ENCODE measurements at places on chromosomes 6 and 20.

DNA sequence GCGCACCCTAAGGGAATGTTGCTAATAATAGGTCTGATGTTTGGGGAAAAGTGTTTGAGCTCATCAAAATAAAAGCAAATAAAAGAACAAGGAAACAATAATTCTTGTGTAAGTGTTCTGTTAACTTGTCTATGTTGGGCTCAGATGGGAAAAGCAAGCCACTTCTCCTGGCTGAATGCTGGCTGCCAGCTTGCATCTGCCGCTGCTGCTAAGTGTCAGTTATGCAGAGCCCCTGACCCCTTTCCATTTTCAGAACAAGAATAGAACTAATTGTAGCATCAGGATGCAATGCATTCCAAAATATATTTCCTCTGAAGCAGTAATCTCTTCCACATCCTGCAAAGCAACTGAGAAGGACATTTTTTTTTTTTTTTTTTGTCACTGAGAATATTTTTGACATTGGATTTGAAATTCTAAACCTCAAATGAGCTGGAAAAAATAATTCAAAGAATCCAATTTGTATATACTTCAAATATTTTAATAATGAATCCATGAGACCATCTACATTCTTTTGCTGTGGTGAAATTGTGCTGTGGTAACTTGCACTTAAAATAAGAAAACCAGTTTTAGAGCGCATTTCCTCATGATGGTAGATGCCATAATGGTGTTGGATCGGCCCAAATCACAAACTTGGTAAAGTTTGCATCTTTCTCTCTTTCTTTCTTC, 43.9 kb upstream of the DEK start:
- DNase-seq = peak; percentile 90

DNA sequence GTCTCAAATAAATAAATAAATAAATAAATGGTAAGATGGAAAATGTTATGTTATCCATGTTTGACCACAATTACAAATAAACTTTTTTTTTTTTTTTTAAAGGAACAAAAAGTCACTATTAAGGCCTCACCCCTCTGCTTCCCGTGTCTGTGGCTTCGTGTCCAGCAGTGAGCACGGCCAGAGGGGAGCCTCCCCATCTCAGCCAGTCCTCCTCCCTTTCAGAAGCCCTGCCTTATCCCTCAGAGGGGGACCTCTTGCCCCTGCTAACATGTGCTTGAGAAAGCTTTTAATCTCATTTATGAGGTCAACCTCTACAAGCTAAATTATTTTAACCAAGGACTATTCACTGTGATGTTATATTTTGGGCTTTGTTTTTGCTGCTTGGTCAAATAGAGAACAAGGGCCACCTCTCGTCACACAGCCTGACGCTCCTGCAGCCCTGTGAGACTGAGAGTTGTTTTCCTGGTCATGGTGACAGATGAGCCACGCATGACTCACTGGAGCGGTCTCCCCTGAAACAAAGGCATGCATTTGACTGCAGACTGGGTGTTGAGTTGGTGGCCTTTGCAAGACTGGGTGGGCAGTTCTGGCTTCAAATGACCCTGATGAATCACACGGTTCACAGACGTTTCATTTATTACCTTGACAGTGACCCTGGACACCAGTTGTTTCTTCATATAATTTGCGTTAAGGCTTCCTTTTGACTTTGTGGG, 131.8 kb downstream of the TIAM2 start:
- peak; percentile 32 for DNase-seq

GRCh38 chr20:4060064-4060795, 44.9 kb upstream of the RNF24 start:
- no peak for DNase-seq

DNA sequence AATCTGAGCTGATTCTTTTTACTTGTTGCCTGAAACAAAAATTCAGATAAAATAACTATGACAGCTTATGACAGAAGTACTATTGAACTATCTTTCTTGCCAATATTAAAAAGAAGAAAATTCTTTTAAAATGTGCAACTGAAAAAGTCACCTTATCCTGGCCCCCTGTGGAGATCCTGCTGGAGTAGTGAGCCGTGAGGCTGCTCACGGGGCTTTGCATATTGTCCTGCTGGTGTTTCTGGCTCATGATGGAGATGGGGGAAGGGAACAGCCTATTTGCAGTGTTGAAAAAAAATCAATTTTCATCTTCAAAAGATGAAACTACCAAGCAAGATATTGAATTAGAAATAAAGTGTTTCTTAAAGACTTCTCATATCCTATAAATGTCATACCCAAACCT, 216.0 kb downstream of the SAMD5 start:
- DNase-seq = no peak

DNA sequence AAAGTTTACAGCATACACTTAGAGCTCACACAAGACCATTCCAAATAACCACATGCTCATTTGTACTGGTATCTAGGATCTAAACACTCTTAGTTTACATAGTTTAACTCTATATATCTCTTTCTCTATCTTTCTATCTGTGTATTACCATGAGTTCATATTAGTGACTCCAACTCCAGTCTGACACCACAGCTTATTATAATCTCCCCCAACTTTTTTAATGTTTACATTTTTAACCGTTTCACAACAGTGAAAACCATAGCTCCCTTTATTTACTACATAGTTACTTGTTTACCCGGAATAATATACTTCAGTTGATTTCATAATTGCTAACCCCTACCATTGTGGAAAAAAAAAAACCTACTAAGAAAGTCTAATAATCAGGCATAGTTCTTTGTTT, 362.4 kb upstream of the RGS17 start:
- DNase-seq = no peak
